ENCODE measurements at places on chromosomes 7 and 10.
A peak's percentile ranks its signal among the peaks of the same experiment; 100 is the strongest.

- no peak for DNase-seq
These were observed 16.6 kb downstream of the TAC1 start for GRCh38 chr7:97748482-97748881.

- no peak for DNase-seq
These were observed 413.6 kb downstream of the PLXNA4 start for GRCh38 chr7:132162556-132163144.

GRCh38 chr10:118114992-118115391 lies 68.3 kb upstream of the RAB11FIP2 start:
- DNase-seq: no peak

DNA sequence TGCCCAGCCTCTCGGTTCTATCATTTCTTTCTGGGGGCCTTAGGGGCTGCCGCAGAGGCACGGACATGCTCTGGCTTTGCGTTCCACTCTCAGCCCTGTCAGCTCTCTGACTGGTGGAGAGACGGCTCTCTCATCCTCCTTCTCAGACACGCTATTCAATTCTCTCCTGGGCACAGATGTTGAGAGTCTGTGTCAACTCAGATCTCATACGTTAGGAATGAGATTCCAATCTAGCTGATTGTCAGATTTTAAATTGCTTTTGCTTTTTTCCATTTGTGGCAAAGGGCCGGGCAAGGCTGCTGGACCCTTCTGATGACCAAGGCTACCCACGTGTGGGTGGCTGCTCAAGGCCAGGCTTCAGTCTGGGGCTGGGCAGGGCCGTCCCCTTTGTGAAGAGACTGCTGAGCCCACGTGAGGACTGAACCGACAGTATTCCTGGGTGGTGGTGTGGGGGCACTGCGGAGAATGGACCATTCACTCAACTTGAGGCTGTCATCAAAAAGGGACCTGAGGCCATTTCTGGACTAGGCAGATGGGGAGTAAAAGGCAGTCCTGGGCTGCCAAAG lies 71.5 kb downstream of the CLEC2L start:
- no peak for DNase-seq

- peak; percentile 88 for DNase-seq
These were observed 36.7 kb downstream of the PFKFB3 start for GRCh38 chr10:6239213-6239991.

GRCh38 chr7:18222636-18223035 lies 195.0 kb upstream of the PRPS1L1 start:
- no peak for DNase-seq

GRCh38 chr7:130494431-130494858 lies 2.6 kb downstream of the MEST start:
- DNase-seq: no peak

Measured in KBM-7 (cell line).